GM12891 (cell line): ENCODE measurements at places on chromosomes 12 and 14.

DNA sequence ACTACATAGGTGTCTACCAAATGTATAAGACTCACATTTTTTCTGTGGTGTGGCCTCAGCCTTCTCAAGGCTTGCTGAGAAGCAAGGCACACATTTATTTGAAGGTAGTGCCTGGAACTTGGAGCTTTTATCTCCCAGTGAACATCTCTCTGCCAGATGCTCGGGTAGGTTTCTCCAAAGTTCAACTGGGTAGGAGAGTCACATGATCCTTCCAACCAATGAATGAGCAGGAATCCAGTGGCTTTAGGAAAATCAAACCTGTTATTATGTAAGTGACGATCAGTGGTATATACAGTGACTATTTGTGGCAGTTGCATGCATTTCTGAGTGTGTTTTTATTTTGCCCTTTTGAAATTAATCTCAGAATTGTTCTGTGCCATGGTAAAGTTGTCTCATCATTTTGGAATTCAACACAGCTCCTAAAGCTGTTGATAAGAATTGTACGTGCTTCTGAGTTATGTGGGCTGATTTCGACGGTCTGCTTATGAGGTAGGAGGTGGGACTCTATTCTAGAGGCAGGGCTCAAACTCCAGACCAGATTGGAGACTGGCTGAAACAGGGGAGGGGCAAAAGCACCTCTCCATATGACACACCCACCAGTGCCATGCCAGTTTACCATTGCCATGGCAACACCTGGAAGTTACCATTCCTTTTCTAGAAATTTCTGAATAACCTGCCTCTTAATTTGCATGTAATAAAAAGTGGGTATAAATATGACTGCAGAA lies 57.6 kb downstream of the EID3 start:
- DNase-seq, result no peak

DNA sequence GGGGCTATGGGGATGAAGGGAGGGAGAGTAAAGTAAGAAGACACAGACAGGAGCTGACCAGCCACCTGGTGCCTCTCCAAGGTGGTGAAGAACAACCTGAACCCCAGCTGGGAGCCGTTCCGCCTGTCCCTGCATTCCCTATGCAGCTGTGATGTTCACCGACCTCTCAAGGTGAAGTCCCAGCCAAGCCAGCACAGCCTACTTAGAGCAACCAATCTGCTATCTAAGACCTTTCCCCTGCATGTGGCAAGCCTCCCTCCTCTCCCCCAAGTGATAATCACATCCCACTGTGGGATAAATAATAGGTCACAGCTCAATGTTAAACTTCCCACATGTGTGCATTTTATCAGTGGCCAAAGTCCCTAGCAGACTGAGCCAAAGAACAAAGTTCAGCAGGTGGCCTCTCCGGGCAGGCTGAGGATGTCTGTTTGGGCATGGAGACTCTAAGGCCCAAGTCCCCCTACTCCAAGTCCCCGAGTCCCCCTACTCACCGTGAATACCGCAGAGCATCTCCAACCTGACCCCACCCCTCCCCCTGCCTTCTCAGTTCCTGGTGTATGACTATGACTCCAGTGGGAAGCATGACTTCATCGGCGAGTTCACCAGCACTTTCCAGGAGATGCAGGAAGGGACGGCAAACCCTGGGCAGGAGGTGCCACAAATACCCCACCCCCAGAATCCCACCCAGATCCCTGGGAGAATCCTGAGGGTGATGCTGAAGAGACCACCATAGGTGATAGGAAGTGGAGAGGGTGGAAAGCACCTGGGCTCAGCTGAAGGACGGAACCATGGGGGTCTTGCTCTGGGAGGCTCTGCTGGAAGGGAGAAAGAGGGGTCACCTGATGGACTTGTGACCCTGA lies 3.5 kb downstream of the CPNE6 start:
- no peak for DNase-seq

- no peak for DNase-seq
These were observed 938.9 kb upstream of the NOVA1 start for GRCh38 chr14:27536748-27537147.

GRCh38 chr12:27709932-27710591 lies 570 bp upstream of the MRPS35 start:
- no peak for DNase-seq

DNA sequence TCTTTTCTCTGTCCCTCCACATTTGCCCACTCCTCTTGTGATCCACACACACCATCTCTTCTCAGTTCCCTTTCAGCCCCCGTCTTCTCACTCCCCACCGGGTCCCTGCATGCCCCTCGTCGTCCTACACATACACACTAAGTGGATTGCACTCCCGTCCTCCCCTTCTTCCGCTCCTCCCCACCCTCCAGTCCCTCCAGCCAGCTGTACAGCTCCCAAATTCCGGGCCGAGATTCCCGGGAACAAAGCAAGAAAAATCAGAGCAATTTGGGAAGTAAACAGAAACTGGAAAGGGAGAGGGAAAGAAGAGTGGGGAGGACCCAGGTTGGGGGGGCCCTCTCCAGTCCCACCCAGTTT lies 282 bp upstream of the IGFBP6 start:
- no peak for DNase-seq

DNA sequence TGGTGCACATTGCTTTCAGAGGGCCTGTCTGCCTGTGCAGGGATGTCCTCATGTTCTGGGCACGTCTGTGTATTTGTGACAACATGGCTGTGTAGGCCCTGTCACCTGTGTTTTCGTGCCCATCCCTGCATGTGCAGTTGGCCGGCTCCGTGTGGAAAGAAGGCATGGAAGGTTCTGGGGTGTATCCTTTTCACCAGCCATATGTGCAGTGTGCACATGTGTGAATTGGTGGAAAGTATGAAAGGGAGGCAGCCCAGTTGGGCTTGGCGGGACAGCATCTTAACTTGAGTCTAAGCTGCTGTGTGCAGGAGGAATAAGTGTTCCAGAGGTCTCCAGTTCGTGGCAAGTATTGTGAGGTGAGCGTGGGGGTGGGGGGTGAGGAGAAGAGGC lies 669 bp downstream of the TSPAN11 start:
- no peak for DNase-seq

DNA sequence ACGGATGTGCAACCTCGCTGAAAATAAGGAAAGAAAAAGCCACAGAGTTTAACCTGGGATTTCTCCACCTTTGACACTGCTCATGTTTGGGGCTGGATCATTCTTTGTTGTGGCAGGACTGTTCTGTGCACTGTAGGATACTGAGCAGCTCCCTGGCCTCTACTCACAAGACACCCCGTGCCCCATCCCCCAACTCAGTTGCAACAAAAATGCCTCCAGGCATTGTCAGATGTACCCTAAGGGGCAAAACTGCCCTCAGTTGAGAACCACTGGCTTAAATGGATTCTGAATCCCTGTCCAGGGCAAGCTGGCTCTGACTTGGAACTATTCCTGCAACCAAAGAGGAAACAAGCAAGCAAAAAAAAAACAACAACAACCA lies 2.1 kb downstream of the GLTP start:
- DNase-seq, result no peak

DNA sequence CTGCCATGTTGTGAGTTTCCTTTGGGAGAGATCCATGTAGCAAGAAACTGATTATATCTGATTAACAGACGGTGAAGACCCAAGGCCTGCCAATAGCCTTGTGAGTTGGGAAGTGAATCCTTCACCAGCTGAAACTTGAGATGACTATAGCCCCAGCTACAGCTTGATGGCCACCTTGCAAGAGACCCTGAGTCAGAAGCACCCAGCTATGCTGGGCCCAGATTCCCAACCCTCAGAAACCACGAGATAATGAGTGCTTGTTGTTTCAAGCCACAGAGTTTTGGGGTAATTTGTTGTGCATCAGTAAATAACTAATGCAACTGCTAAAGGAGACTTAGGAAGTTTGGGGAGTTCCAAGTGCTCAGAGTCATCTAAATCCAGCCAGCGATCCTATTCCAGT lies 80.3 kb downstream of the AVPR1A start:
- DNase-seq, result no peak

DNA sequence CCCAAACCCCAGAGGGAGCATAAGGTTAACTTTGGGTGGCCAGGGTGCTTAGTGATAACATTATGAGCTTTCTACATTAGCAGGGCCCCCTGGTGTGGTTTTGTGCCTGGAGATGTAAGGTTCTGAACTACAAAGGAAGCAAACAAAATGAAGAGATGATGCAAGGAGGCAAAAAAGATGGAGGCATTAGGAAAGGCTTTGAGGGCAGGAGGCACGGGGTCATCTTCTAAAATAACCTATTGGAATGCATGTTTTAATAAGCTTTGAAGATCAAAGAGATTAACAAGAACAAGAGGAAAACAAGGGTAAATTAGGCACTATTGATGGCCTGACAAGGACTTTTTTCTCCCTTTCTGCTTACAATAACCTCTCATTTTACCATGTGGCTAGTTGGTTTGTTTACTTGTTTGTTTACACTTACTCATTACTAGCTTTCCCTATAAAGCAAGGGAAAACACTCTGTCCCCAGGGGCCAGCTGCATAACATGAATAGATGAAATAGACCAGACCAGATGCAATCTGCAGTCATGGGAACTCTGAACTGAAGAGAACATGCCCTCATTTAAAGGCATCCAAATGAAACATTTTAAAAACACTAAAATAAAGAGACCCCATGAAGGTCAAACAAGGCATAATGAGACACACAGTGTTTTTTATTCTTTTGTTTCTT lies 390.3 kb downstream of the DIO2 start:
- no peak for DNase-seq
